ENCODE measurements at places on chromosomes 7 and 10. TPM values are rescaled to one million over a fixed set of nuclear protein-coding genes. Genes with fewer than 3 reads are reported as not detected.

The TMED4 gene
- 61.6 TPM for total RNA-seq

The CRYGN gene
- not detected for total RNA-seq

The ELFN1 gene
- total RNA-seq = 11.3 TPM

The PDE1C gene
- total RNA-seq = 19.6 TPM

The HABP2 gene
- total RNA-seq = 0.23 TPM

The ARHGAP22 gene
- 7.2 TPM for total RNA-seq

The SPDYE8 gene
- 0.46 TPM for total RNA-seq

The STRIP2 gene
- 81.4 TPM for total RNA-seq

The PNLIPRP1 gene
- not detected for total RNA-seq

The LIPJ gene
- total RNA-seq = 1.6 TPM

The RNF32 gene
- 2.5 TPM for total RNA-seq

The ELN gene
- 33.2 TPM for total RNA-seq

The CARD11 gene
- 0.46 TPM for total RNA-seq

The GJC3 gene
- not detected for total RNA-seq

The MYO1G gene
- total RNA-seq = 0.46 TPM

The LRRC17 gene
- total RNA-seq = 33.2 TPM

The FUOM gene
- total RNA-seq = 6.5 TPM

The TUBAL3 gene
- total RNA-seq = not detected

The CDHR1 gene
- total RNA-seq = 5.3 TPM

The ACTR3C gene
- 4.6 TPM for total RNA-seq

The HKDC1 gene
- total RNA-seq = 2.1 TPM

The EFCAB10 gene
- total RNA-seq = 11.8 TPM

The STEAP1 gene
- 1.2 TPM for total RNA-seq

The TACC2 gene
- 21.2 TPM for total RNA-seq

The KAT6B gene
- 108 TPM for total RNA-seq

The DNA2 gene
- 21.7 TPM for total RNA-seq

The FAM180A gene
- not detected for total RNA-seq

The LDB3 gene
- not detected for total RNA-seq

The HOXA4 gene
- total RNA-seq = not detected

The RAMP3 gene
- total RNA-seq = 6.2 TPM

The FANK1 gene
- total RNA-seq = 11.3 TPM

The WEE2 gene
- 0.23 TPM for total RNA-seq

The YKT6 gene
- total RNA-seq = 74.3 TPM

The MSRB2 gene
- 27.2 TPM for total RNA-seq

The HOXA2 gene
- not detected for total RNA-seq

The CTAGE4 gene
- 1.2 TPM for total RNA-seq

The CLRN3 gene
- not detected for total RNA-seq

The GFRA1 gene
- 42.7 TPM for total RNA-seq
